ENCODE measurements at places on chromosomes 3 and 15. TPM values are rescaled to one million over a fixed set of nuclear protein-coding genes. Genes with fewer than 3 reads are reported as not detected.

Gene ADIPOQ
- total RNA-seq, result under 0.01 TPM

Gene CPNE9
- total RNA-seq, result not detected

Gene KLHL40
- not detected for total RNA-seq

Gene ITIH1
- not detected for total RNA-seq

Gene DUOX2
- total RNA-seq, result not detected

Gene PEX5L
- not detected for total RNA-seq

Gene TTC21A
- 1.8 TPM for total RNA-seq

Gene SENP2
- total RNA-seq, result 40.1 TPM

Gene GOLGA8J
- total RNA-seq, result not detected

Gene MED12L
- total RNA-seq, result 0.19 TPM

Gene CHRD
- total RNA-seq, result 0.28 TPM

Gene ERICH6
- not detected for total RNA-seq

Gene CILP
- total RNA-seq, result not detected

Gene ZNF774
- 1.0 TPM for total RNA-seq

Gene DPPA2
- not detected for total RNA-seq

All from endothelial cell of coronary artery (primary cell).